ENCODE measurements at places on chromosomes 16 and 17.

DNA sequence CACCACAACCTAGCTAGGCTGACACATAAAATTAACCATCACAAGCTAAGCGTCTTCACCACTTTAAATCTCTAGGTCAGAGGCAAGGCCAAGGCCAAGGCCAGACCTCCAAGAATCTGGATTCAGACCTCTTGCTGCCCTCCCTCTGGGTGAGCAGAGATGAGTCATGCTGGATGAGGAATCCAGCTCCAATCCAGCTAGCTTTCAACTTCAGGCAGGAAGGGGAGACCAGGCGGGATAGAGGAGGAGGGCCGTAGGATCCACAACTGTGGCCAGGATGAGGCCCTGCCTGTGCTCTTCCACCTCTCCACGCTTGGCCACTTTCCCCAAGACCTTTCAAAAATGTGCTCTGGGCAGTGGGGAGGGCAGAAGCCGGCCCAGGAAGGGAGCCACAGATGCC lies 14.7 kb downstream of the LRRC75A start:
- DNase-seq, result no peak

- no peak for DNase-seq
These were observed 44.6 kb downstream of the NFAT5 start for GRCh38 chr16:69610356-69610755.

DNA sequence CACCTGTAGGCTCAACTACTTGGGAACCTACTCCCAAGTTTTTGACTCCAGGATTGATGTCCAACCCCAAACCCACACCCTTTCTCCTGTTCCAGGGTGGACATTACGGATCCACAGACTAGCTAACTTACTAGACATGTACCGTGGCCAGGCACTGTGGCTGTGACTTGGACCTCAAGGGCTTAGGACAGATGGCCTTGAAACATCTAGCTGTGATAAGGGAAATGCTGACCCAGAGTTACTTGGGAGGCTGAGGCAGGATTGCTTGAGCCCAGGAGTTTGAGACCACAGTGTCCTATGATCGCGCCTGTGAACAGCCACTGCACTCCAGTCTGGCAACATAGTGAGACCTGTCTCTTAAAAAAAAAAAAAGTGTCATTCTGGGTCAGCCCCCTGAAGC lies 4.2 kb downstream of the STARD3 start:
- no peak for DNase-seq

GRCh38 chr17:31509095-31509804 lies 117.8 kb downstream of the RAB11FIP4 start:
- DNase-seq, result peak; percentile 68

DNA sequence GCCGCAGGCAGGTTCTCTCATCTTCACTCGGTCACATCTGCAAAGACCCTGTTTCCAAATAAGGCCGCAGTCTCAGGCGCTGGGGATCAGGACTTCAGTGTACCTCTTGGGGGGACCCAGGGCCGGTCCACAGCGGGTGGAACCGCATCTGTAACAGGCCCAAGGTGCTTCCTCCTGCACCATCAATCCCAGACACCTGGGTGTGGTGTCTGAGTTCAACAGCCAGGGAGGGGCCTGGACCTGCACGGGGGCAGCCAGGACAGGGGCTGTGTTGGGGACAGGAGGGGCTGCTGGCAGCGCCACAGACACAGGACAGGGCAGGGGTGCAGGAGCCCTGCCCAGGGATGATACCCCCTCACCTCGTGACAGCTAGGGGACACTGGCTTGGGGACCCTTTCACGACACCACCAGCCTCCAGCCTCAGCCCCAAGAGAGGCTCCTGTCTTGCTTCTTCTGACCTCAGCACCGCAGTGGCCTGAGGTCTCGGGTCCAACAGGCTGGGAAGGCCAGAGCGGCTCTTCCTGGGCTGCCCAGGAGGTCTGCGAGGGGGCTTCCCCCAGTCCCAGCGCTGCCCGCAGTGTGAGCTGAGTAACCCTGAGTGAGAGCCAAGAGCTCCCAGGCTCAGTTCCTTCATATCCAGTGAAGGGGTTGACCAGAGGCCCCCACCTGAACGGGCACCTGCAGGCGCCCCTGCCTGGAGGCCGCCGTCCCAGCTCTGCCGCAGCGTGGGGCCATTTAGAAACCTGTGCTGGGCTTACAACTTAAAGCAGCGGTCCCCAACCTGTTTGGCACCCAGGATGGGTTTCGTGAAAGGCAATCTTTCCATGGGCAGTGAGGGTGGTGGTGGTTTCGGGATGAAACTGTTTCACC lies 30.7 kb upstream of the BAHCC1 start:
- DNase-seq, result no peak

- DNase-seq, result no peak
These were observed 13.0 kb downstream of the PAM16 start for GRCh38 chr16:4338125-4338582.

- no peak for DNase-seq
These were observed 14.9 kb downstream of the ITPRIPL2 start for GRCh38 chr16:19128454-19129200.

DNA sequence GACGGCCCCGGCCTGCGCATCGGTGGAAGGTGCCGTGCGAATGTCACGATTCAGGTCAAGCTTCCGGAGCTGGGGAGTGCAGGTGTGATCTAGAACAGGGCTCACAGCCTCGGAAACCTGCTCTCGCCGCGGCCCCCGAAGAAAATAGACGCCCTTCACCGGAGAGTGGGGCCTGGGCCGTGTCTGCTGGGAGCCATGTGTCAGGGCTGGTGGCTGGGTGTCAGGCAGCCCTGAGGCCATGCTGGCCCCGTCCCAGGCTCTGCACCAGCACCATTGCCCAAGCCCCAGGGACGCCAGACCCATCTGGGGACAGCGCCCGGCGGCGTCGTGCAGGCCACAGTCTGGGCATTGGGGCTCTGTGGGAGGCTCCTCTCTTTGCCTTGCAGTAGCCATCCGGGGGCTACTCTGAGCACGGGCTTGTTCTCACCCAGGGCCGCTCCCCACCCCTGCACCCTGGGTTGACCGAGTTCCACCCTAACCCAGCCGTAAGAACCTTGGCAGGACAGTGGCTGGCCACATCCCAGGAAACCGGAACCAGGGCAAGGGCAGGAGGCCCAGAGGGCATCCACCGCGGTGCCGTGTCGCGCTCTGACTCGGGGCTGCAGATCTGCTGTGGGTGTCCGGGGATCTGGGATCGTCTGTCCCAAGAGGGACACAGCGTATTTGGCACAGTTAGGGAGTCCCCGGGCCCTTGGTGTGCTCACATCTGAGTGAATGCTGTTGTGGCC lies 5.3 kb upstream of the NUDT16L1 start:
- DNase-seq, result no peak

- peak; percentile 84 for DNase-seq
These were observed 82.0 kb upstream of the ALOX12 start for GRCh38 chr17:6913608-6914443.

GRCh38 chr17:73292031-73292531 lies 19.7 kb downstream of the CDC42EP4 start:
- DNase-seq, result no peak

GRCh38 chr17:69508814-69509213 lies 94.3 kb downstream of the MAP2K6 start:
- no peak for DNase-seq

- no peak for DNase-seq
These were observed 170.3 kb downstream of the CHD9 start for GRCh38 chr16:53224951-53225533.

GRCh38 chr16:27852116-27852515 lies 211.4 kb downstream of the GSG1L start:
- no peak for DNase-seq

DNA sequence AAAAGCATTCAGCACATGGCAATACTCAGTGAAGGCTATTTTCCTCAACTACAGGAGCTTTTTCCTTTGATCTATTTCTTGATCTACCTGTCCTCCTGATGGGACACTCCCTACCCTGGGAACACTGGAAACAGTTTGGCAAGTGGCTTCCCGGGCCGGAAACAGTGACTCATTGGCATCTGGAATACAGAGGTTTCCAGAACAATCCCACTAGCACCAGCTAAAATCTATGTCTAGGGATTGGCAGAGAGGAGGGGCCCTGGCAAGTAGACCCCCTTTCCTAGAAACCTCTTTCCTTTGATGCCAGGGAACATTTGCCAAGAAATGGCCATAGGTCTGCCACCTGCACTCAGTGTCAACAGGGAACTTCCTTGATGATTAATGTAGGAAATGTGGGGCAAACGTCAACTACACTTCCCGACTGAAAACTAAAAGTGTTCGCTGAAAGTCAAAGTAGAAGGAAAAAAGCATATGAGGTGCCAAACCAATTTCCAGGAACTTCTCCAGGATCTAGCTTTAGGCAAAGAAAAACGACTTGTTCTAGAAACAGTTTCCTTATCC lies 30.4 kb upstream of the FBXW10B start:
- no peak for DNase-seq

DNA sequence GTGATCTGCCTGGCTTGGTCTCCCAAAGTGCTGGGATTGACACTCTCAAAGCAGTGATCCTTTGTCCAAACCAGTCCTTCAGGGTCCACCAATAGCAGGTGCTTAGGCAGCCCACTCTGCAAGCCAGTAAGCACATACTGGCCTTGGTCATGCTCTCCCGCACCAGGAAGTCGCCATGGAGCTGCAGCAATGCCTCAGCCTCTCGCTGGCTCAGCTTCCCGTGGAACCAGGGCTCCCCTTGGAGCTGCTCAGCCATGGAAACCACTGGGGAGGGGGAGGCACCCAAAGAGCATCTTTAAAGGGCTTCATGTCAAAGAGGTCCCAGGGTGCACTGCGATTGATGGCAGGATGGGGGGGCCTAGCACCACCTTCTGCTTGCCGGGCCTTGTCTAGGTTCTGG lies 9.6 kb upstream of the UBTF start:
- DNase-seq, result no peak

DNA sequence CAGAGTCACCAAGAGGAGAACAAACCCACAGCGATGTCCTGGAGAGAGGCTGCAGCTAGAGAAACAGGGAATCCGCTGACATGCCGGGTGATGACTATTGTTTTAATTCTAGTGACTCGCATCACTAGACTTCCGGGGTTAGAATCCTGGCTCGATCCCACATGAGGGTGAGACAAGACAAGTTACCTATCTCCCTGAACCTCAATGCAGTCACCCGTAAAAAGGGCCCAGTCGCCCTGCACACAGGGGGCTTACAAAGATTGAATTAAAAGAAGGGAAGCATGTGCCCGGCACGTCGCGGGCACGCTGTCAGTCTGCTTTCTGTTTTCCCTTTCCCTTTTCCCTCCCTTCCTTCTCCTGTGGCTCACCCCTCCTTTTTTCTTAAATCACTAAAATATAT lies 212.9 kb upstream of the FOXF1 start:
- no peak for DNase-seq

GRCh38 chr17:80363518-80364090 lies 51.4 kb upstream of the ENDOV start:
- DNase-seq, result no peak

DNA sequence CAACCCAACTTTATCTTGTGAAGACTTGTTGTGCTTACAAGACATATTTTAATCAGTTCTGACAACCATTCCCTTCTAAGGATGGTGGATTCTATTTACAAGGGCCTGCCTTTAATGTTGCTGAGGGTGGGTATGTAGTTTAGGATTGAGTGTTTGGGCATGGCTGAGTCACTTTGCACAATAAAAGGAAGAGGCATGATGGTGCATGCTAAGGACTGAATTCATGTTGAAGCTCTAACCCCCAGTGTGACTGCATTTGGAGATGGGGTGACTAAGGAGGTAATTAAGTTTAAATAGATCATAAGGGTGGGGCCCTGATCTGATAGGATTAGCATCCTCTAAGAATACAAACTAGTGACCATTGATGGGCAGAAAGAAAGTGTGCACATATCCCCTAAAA lies 196.1 kb upstream of the HS3ST3A1 start:
- no peak for DNase-seq

GRCh38 chr17:15169676-15170075 lies 95.5 kb downstream of the PMP22 start:
- no peak for DNase-seq

- DNase-seq, result no peak
These were observed 109.7 kb upstream of the NUDT7 start for GRCh38 chr16:77612596-77612995.

DNA sequence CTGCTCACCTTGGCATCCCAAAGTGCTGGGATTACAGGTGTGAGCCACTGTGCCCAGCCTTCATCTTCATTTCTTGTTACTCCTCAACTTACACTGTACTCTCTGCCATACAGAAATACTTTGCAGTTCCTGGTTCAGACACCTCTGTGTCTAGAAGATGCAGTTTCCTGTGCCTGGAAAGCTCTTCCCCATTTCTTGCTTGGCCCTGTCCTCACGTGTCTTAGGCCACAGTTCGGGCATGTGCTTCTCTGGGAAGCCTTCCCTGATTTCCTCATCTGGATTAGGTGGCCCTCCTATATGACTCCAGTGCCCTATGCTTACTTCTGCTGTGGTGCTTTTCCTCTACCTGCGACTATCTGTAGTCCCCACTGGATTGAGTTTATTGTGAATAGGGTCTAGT lies 26.5 kb upstream of the CDR2 start:
- DNase-seq, result no peak

GRCh38 chr16:78496189-78496588 lies 396.7 kb downstream of the WWOX start:
- no peak for DNase-seq
